Esophagus mucosa (tissue), 1 donor: ENCODE measurements at places on chromosomes 11 and 22.
A peak's percentile ranks its signal among the peaks of the same experiment; 100 is the strongest.

DNA sequence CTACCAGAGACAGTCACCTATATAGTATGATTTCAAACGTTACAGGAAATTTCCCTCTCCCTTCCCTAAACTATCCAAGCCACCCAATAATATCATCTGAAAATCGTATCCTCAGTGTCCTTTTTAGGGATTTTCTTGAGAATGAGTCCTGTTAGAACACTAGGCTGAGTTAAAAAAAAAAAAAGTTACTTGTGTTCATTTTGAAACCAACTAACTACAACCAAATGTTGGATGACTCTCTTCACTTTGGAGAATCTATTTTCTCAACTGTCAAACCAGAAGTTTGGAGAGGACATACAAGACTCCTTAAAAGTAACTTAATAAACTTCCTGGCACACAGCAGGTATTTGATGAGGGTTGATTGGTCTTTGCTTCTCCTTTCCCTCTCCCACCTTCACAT is 183.2 kb upstream of the SESN3 start:
- ATAC-seq, result no peak

GRCh38 chr11:29293825-29294224 is 723.0 kb downstream of the KCNA4 start:
- ATAC-seq, result no peak

DNA sequence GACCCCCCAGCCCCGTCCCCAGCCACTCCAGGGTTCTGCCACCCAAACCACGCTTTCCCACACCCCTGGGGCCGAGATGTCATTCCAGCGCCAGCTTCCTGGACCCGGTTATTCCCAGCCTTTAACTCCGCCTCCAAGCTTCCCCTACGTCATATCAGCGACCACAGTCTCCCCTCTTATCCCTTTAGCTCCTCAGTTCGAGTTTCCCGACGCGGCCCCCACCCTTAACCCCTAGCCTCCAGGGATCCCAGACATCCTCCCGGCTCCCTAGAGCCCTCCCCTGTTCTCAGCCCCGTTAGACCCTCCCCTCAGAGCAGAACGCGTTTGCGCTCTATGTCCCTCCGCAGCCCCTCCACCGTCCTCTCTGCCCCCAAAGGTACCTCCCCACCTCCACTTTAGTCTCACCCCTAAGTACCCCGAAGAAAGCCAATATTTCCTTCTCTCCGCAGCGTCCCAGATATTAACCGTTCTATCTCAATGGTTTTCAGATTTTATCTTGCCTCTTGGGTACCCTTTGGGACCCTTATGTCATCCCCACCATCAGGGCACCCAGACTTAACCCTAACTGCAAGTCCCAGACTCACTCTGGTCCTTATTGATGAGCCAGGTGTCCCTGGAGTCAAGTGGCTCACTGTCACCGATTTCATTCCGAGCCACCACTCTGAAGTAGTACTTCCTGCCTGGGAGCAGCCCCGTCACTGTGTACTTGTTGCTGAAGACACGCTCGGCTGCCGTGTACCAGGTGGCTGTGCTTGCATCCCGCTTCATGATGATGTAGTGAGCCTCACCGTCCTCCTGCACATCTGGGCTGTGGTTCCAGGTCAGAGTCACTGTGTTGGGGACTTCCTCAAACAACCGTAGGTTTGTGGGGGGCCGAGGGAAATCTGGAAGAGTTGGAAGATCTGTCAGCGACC is 8.0 kb downstream of the TMEM86A start:
- ATAC-seq, result peak; percentile 57

- peak; percentile 90 for ATAC-seq
Measured at GRCh38 chr22:38398609-38399461, 56.2 kb downstream of the KCNJ4 start.

- ATAC-seq, result no peak
Measured at GRCh38 chr11:31943056-31943780, 132.1 kb upstream of the PAX6 start.

DNA sequence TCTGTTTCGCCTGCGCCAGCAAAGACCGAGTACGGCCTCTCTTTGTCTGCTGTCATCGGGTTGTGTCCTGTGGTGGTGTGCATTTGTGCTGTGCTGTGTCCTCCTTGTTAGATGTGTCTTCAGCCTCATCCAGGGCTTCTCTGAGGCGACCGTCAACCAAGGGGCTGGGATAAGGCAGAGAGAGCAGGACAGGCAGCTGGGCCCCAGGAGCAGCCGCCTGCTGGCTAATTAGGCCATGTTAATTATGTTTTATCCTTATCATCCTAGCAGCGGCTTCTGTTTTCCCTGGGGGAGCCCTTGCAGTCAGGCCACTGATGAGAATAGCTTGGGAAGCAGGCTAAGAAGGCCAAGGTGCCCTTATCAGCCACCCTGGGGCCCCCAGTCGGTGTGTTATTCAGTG is 40.7 kb upstream of the TTC12 start:
- no peak for ATAC-seq

DNA sequence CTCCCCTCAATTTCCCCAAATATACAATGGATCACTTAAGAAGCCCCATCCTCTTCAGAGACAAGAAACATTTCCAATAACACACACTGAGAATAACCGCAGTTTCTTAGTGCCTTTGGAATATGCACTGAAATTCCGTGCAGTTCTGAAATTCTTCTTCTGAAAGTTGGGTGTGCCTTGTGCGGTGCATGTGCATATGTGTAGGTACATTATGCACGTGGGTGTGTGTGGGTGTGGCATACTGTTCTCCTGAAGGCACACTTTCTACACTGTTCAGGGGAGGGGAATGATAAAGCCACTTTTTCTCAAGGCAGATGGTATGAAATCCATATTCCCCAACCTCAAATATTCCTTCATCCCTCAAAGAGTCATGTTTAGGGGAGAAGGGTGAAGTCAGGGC is 1.7 kb downstream of the EXPH5 start:
- peak; percentile 44 for ATAC-seq

DNA sequence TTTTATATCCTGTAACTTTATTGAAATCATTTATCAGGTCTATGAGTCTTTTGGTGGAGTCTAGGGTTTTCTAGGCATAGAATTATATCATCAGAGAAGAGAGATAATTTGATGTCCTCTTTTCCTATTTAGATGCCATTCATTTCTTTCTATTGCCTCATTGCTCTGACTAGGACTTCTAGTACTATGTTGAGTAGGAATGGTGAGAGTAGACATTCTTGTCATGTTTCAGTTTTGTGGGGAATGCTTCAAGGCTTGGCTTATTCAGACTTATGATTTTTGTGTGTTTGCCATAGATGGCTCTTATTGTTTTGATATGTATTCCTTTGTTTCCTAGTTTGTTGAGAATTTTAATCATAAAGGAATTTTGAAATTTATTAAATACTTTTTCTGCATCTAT is 1078.3 kb downstream of the FAM181B start:
- ATAC-seq, result no peak

DNA sequence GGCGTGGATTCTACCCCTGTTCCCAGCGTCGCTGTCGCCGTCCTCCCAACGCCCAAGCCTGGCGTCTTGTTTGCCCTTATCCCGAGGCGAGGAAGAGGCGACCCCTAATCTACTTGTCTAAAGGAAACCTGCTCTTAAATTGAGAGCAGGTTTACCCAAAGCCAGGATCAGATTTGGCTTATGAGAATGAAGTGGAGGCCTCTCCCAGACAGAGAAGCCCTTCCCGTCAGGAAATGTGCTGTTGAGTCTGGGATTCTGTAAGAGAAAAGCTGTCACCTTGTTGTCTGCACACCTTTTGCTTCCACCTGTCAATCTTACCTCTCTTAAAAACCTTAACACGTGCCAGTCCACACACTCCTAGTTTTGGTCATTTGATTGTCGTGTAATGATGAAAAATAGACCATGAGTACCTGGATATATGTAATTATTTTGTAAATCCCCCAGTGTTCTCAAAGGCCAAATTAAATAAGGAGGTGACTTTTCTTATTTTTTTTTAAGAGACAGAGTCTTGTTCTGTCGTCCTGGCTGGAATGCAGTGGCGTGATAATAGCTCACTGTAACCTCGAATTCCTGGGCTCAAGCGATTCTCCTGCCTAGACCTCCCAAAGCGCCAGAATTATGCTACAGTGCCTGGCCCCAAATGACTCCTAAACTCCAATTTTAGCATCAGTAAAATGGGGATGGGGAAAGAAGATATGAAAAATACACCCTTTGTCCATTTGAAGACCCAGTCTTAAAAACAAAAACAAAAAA is 627 bp downstream of the GTF2H1 start:
- no peak for ATAC-seq

DNA sequence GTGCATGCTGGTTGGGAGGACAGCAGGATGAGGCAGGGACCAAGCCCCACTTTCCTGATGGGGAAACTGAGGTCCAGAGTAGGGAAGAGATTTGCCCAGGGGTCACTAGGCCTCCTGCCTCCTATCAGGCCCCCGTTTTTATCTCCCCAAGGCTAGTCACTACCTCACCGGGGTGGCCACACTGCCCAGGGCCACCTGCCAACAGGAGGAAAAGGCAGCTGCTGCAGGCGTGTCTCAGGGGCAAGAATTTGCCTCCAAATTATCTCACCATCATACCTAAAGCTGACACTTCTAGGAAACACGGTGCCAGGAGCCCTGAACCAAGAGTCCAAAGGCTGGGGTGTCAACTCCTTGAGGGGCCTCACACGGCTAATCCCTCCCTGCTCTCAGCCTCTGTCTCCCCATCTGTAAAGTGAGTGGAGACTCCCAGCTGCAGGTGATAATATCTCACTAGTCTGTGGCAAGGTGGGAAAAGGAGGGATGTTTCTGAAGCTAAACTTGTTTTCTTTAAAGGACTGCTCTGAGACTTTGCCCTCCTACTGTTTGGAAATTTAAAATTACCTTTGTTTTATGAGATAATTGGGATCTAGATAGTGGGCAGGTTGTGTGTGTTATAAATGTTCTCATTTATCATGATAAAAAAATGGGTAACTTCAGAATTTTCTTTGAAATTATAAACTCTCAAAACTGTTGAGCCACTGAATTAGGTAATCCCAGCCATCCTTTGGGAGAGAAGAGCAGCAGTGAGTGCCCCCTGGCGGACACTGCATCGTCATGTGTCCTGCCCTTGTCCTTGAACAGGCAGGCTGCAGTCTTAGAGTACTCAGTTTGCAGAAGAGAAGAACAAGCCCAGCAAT is 60.0 kb downstream of the MYO7A start:
- ATAC-seq, result peak; percentile 73

DNA sequence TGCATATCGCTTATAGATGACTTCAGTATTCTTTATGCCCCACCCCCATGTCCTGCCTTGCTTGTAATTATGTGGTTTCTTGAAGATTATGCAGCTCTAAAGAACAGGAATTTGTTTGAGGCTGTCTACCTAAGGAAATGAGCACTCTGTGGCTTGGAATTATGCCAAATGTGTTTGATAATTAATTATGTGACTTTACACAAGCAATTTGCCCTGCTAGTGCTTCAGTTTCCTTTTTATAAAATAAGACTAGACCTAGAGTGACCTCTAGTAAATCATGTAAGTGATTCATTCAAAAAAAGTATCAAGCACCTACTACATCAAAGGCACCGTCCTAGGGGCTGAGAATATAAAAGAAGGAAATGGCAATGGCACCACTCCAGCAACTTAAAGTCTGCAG is 491.5 kb upstream of the KIRREL3 start:
- ATAC-seq, result peak; percentile 20

- no peak for ATAC-seq
Measured at GRCh38 chr11:44727114-44727372, 281 bp downstream of the TSPAN18 start.

GRCh38 chr22:21643533-21644357 is 1.6 kb downstream of the SDF2L1 start:
- ATAC-seq, result no peak

DNA sequence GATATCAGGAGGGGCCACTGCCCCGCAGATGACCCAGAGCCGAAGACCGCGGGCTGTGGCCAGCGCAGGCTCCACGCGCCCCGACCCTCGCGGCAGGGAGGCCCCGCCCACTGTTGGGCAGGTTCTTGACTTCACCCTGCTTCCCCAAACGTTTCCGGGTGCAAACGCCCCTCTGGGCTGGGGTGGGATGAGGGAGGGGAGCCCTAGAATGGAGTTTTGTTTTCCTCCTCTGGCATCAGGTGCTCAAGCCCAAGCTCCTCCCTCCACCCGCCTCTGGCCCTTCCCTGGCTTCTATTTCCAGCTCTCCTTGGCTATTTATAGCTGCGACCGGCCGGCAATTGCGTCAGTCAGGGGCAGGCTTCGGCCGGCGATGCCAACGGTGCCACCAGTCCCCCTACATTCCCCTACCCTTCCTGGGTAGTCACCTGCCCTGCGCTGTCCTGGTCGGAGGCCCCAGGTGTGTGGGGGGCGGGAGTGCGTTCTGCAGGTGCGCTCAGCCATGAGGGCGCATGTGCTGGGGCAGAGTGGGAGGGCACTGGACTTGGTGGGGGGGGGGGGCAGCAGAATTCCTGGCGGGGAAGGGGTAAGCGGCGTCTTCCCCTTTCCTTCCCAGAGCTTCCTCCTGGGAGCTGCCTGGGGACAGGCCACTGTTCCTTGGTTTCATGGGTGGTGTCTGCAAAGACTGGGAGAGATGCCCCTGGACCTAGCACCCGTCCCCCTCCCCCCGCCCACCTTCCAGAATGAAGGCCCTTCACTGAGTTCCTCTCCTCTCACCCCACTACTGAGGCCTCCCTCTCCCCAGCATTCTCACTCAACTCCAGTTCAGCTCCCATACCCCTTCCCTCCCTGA is 23.6 kb downstream of the DUSP8 start:
- peak; percentile 48 for ATAC-seq
